ENCODE measurements at places on chromosomes 7 and 10.
A peak's percentile ranks its signal among the peaks of the same experiment; 100 is the strongest.

- DNase-seq, result no peak
Observed at GRCh38 chr7:70925411-70926115, 206.4 kb upstream of the GALNT17 start.

- DNase-seq, result no peak
Observed at GRCh38 chr10:47378606-47379444, 5.3 kb downstream of the ZNF488 start.

GRCh38 chr7:35680403-35681013, 14.4 kb downstream of the HERPUD2 start:
- no peak for DNase-seq

- no peak for DNase-seq
Observed at GRCh38 chr10:72625276-72625607, 637 bp downstream of the MICU1 start.

- no peak for DNase-seq
Observed at GRCh38 chr7:44158096-44158872, 17.2 kb upstream of the MYL7 start.

GRCh38 chr7:116528008-116528789, 3.4 kb downstream of the CAV1 start:
- peak; percentile 84 for DNase-seq

DNA sequence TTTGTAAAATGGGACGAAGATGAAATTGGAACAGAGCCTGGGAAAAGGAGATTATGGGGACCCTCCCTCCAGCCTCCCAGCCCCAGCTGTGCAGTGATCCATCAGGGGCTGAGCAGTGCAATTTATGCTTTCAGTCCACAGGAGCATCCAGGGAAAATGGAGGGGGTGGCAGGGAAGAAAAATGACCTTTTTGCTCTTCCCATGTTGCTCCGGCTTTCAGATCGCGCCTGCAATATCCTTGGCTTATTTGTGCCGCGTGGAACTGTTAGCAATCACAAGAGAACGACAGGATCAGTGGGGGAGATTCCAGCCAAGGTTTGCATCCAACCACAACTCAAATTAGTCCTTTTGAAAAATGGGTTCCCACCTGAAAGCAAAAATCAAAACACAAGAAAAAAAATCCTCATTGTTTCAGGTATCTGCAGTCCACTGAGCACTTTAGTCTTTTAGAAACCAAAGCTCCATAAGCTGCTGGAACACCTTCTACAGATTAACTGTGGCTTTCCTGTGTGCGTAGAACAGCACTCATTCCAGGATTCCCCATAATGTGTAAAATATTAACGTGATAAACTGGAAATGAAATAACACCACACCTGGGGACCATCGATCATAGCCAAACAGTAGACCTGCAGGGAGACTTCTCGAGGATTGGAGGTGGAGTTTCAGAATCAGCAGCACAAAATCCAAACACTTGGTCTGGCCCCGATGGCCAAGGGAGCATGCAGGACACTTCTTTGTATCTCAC, 30.7 kb upstream of the SFMBT2 start:
- DNase-seq, result no peak

DNA sequence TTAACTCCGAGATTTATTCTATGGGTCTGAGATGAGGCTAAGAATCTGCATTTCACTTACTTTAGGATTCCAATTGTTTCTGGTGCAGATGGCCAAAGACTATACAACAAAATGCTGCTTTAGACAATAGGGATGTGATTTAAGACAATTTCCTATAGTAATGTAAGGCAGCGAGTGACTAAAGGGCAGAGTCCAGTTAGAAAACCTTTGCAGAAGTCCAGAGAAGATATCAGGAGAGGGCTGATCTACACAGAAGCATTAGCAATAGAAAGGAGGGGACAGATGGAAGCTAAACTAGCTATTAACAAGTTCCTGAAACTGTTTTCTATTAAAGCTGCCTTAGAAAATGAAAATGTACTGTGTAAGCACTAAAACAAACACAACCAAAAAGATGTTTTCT, 398.9 kb downstream of the DGKB start:
- DNase-seq, result no peak

DNA sequence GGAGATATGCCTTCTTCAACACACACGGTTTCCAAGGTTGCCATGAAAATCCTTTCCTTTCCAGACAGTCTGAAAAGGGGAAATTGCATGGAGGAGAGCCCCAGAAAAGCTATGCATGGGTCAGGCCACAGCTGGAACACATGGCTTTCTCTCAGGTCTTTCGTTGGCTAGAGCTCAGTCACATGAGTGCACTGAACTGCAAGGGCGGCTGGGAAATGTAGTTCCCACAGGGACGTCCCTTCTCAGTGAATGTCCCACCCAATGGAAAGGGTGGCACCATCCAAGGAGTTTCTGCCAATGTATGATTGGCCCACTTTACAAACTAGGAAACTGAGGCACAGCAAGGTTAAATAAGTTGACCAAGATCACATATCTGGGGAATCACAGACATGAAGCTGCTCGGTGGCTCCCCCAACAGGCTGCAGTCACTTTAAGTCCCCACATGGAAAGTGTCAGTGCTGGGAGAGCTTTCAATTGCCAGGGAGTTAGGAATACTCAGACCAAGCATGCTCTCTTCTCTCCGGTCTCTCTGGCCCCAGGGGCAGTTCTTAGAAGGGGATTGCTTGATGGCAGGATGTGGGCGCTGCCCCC, 571.3 kb downstream of the GLRX3 start:
- no peak for DNase-seq

DNA sequence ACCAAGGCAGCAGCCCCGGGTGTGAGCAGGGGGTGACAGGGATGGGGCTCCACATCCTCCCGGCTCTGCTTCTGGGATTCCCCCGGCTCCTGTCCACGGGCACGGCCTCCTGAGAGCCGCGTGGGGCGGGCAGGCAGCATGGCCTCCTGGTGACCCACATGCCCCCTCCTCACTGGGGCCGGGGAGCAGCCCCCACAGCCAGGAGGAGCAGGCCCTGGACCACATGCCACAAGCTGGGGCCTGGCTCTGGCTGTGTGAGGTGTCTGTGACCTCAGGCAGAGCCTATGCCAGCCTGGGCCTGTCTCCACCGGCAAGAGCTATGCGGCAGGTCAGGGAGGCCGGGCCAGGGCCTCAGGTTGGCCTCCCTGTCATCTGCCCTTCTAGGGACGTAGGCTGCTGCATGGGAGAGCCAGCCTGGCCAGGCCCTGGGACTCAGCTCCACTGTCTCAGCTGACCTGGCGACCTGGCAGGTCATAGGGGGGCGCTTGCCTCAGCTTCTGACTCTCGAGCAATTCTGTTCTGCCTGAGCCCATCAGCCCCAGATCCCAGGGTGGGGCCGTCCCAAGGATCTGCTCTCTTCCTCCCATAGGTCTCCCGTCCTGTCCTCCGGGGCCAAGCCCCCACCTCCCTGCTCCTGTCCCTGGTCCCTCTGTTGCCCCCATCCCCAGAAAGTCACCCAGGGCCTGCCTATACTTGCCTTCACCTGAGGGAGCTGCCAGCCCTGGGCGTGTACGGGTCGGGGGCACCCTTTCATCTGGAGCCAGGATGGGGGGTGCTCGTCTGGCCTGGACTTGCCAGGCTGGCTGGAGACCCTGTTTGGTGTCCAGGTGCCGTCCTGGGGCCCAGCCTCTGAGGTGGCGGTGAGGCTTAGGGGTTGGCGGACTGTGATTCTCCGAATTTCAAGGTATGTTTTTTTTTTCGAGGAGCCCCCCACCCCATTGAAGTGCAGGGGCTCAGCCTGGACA, 3.9 kb upstream of the TMEM184A start:
- DNase-seq, result no peak

DNA sequence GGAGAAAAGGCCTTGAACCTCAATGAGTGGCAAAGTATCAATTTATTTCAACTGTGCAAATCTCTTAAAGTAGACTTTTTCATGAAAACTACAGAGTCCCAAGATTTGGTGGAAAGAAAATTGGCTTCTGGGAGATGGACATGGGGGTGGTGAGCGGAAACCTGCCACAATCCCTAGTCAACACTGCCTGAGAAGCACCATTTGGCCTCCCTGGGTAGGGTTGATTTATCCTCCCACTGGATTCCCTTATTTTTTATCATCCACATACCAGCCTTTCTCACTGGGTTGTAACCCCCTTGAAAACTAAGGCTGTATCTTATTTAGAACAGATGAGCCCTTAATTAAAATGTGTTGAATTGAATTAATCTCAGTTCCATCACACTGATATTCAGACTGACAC, 101.7 kb upstream of the PTN start:
- DNase-seq, result no peak

DNA sequence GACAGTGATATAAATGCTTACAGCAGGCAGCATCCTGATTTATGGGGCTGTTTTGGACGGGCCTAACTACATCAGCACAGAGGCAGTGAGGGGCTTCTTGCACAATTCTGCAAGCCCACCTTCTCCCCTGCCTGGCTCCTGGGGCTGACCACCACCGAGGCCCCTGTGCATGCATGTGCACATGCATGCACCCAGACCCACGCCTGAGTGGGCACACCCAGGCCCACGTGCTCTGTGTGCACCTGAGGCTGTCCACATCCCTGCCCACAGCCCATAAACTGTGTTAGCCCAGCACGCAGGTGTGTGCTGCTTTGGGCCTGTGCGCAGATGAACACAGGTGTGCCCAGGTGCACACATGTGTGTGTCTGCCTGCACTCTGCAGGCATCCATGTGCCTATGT, 40.0 kb downstream of the ZMIZ1 start:
- DNase-seq, result no peak

DNA sequence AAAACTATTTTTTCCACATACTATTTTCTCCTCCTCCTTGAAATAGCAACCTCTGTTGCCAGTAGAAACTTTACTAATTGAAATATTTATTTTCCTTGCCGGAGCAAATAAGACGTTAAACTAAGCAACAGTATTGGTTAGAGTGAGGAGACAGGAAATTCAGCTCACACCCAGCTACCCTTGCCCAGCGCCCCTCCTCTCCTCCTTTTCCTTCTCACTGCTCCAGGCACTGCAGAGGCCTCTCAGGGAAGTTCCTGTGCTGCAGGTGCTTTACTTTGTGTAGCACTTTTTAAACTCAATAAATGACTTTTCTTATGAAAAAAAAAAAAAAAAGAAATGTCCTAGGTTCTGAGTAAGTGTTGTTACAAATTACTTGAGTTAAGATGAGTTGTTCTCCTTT, 134.0 kb downstream of the SEMA3E start:
- DNase-seq, result no peak

DNA sequence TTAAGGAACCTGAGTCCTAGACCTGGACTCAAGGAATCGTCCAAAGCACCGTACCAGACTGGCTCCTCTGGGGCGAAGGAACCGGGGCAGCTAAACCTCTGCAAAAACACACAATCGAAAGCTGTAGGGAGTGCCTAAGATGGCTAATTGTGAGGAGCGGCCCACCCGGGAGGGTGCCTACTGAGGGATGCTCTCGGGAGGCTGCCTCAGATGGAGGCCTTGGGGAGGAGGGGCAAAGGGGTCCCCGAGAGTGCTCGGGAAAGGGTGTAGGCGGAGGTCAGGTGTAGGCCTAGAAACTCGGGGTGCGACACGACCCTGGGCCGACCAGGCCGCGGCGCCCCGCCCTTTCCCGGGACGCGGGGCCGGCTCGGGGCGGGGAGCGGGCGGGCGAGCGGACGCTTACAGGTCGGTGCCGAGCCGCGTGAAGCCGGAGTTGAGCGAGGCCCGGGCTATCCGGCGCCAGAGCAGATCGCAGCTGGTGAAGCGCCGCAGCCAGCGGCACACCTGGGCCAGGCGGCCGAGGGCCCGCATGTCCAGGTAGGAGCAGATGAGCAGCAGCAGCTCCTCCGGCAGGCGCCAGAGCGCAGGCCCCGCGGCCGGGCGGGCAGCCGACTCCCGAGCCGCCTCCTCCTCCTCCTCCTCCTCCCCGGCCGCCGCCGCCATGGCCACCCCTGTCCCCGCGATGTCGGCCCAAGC, 844 bp downstream of the FBXW4 start:
- DNase-seq, result no peak

DNA sequence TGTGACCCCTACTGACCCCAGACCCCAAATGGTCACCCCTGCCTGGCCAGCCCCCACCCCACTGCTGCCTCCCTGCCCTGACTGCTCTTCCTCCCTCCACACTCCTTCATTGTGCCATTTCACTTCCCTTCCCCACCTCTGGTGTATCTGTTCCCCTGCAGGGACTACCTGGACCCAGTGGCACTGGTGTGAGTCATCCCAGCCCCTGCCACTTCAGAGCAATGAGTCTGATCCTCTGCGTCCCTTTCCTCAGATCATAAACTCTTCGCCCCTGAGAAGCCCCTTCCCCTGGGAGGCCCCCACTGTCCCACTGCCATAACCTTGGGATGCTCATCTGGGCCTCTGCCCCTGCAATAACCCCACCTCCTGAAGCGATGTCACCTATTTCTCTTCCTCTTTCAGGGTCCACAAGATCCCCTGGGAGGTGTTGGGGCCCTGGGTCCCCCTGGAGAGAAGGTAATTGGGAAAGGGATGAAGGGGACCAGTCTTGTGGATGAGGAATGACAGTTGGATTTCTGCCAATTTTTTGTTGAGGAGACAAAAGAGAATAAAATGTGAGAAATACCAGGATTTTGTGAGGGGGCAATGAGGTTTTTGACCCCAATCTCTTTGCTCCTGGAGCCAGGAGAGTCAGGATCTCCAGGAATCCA, 19.1 kb upstream of the VOPP1 start:
- no peak for DNase-seq

GRCh38 chr10:94412449-94412848, 10.1 kb downstream of the TBC1D12 start:
- peak; percentile 42 for DNase-seq

DNA sequence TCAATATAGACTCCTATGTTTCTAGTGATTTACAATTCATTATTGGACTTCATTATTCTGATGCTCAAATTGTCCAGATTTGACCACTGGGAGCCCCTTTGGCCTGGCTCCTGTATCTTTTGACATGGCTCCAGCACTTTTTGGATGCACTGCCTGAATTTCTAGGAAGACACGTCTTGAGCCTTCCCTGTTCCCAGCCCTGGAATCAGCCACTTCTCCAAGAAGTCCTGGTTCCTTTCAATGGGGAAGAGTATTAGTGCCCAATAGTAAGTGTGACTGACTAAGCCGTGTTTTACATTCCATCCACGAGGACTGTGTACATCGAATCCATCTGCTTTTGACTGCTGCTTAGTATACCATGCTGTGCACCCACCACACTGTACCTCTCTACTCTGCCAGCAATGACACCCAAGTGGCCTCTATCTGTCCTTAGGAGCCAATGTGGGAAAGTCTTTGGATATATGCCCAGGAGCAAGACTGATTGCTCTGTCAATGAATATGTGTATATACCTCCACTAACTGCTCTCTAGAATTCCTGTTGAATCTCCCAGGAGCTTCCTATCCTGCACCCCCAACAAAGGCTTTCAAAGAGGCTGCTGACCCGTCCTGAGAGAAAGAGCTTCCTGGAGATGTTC, 23.2 kb upstream of the NPFFR1 start:
- no peak for DNase-seq

DNA sequence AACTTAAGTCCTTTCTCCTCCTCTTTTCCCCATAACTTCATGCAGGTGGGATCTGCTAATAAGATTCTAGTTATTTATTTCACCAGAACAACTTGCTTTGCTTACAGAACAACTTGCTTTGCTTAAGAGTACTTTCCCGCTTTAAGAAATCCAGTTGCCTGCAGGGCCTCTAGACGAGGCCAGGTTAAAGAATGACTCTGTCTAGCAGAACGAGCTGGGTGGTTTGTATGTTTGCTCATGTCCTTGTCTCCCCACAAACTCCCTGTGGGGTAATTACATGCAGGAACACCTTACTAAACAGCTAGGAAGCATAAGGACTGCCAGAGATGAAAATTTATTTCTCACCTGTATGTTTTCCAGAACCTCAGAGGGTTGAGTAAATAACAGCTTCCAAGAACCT, 8.8 kb upstream of the FZD8 start:
- no peak for DNase-seq

GRCh38 chr7:100891568-100892247, 2.2 kb upstream of the UFSP1 start:
- DNase-seq, result no peak

GRCh38 chr10:4033341-4033896, 248.4 kb upstream of the KLF6 start:
- DNase-seq, result no peak
